ENCODE measurements at places on chromosomes 6 and 20.

- no peak for DNase-seq
Observed at GRCh38 chr20:6887966-6888365, 120.5 kb downstream of the BMP2 start.

GRCh38 chr6:155216312-155217046 lies 47.3 kb upstream of the CLDN20 start:
- DNase-seq, result no peak

- DNase-seq, result no peak
Observed at GRCh38 chr6:20160541-20161283, 51.6 kb downstream of the MBOAT1 start.

- DNase-seq, result no peak
Observed at GRCh38 chr6:142947714-142948480, 2.9 kb upstream of the HIVEP2 start.
